Activated CD4-positive, alpha-beta T cell treated with anti-CD3 and anti-CD28 coated beads for 48 hours (primary cell): ENCODE measurements at places on chromosomes 4 and X.

DNA sequence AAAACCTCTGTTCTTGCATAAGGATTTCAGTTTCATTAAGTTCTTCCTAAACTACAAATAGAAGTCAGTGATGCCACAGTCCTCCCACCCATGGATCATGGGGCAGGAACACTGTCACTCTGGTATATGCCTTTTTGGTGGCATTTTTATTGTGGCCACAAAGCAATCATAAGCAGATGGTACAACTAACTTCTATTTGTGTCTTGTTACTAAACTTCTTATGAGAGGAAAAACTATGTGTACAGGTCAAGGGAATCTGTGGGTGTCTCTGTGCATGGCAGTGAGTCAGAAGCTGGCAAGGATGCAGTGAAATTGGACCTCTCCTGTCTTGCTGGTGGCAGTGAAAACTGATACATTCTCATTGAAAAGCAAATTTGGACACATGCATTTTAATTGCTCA, 245.0 kb upstream of the GPC4 start:
- no peak for DNase-seq

DNA sequence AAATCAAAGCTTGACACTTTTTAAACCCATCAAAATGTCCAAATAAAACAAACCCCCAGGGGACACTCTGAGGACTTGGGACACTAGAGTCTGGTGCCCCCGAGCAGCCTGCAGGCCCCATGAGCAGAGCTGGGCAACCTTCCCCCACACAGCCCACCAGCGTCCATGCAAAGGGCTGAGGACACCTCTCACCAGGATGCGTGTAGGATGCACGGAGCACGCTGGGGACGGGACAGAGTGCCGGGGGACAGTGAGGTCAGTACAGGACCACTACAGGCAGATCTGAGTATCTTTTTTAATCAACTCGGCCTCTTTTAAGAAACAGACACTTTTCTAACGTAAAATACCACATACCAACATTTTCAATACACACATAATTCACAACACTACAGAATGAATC, 6.9 kb downstream of the GAK start:
- DNase-seq, result no peak

DNA sequence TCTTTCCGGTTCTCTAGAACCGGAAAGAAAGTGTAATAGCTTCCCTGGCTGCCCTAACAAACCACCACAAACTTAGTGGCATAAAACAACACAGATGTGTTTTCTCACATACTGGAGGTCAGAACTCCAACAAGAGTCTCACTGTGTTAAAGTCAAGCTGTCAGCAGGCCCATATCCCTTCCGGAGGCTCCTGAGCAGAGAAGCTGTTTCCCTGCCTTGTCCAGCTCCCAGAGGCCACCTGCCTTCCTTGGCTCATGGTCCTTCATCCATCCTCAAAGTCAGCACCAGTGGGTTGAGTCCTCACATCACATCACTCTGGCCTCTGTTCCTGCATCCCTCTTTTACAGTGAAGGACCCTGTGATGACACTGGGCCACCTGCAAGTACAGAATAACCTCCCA, 49.8 kb upstream of the HMX1 start:
- no peak for DNase-seq

- no peak for DNase-seq
These were observed 75.2 kb downstream of the PAQR3 start for GRCh38 chr4:78863991-78864390.

- DNase-seq, result no peak
These were observed 11.9 kb downstream of the TSC22D3 start for GRCh38 chrX:107763647-107764046.

DNA sequence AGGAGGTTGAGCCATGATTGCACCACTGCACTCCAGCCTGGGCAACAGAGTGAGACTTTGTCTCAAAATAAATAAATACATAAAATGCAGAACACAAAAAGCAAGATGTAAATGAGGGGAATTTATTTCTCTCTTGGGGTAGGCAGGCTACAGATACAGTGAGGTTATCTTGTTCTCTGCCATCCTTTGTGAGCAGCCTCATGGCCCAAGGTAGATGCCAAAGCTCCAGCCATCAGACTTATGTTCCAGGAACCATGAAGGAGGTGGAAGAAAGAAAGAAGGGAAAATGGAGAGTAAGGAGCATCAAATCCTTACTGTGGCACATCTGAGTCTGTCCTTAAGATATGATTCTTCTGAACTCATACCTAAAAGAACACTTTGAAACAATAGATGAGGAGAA, 11.1 kb downstream of the ARSH start:
- no peak for DNase-seq
